Progenitor cell of endocrine pancreas (in vitro differentiated cells): ENCODE measurements at places on chromosomes 2 and 18.
A peak's percentile ranks its signal among the peaks of the same experiment; 100 is the strongest.

GRCh38 chr2:55842046-55842445 lies 81.5 kb downstream of the EFEMP1 start:
- no peak for DNase-seq

- DNase-seq = no peak
Measured at GRCh38 chr2:171894612-171894947, 536 bp upstream of the SLC25A12 start.

DNA sequence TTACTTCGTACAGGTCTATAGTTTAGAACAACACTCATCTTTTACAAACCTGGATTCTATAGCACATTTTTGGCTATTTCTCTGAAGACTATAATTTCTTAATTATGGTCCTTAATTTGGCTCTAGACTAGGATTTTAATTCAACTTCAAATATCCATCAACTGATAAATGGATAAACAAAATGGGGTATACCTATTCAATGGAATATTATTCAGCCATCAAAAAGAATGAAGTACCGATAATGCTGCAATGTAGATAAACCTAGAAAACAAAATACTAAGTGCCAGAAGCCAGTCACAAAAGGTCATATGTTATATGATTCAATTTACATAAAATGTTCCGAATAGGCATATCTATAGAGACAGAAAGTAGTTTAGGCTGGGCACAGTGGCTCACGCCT lies 15.2 kb upstream of the RIF1 start:
- no peak for DNase-seq

DNA sequence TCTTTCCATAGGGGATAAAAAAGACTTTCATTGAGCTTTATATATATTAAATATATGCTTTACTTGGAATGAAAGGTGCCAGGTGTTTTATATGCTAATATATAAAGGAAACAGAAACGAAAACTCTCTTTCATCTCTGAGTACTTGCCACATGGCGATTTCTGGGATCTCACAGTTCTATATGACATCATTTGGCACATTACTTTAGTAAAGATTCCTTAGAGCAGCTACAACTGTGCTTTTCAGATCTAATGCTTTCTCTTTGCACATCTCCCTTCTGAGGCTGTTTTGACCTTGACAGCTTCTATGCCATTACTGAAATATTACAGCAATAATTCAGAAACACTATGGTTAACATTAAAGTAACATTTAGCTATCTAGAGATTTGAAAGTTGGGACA lies 1082.9 kb upstream of the CDH2 start:
- no peak for DNase-seq

DNA sequence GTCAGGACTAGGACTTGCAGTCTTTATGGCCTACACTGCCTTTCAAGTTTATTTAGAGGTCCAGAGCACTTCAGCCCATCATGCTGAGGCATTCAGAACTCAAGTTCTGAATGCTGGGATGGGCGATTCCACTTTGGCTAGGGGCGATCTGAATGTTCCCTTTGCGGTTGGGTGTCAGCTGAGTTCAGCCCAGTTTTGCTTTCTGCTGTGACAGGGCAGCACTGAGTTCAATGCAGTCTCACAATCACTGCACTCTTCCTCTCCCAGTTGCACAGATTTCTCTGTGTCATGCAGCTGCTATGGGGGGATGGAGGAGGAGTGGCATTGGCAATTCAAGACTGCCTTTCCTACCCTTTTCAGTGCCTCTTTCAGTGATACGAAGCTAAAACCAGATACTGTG lies 1232.0 kb upstream of the FAM98A start:
- no peak for DNase-seq

DNA sequence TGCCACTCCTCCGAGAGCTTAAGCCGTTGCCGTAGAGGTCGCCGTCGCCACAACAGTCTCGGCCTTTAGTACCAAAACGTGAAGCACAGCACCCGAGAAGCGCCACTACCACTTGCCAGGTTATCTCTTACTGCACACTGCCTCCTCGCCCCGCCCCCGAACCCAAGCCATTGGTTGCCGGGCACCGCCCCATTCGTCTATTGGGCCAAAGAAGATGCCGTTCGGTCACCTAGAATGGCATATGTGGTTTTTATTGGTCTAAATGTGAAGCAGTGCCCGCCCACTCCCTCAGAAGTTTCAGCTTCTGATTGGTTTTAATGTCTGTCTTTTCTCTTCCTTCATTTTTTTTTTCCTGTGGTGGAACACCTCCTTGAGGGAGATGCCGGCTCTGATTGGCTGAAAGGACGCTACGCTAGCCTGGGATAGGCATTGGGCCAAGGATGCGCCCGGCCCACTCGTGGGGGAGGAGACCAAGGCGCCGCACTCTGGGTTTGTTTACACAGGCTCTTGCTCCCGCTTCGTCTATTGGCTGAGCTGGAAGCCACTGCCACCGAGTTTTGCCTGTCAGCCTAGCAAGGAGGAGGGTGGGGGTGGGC lies at the start of gene PAIP2B:
PAIP2B (minus strand) TSS at position 139 of the 596 bp plus-strand sequence. CDS start 24,514 bp downstream, outside the sequence.
- DNase-seq = peak; percentile 95

DNA sequence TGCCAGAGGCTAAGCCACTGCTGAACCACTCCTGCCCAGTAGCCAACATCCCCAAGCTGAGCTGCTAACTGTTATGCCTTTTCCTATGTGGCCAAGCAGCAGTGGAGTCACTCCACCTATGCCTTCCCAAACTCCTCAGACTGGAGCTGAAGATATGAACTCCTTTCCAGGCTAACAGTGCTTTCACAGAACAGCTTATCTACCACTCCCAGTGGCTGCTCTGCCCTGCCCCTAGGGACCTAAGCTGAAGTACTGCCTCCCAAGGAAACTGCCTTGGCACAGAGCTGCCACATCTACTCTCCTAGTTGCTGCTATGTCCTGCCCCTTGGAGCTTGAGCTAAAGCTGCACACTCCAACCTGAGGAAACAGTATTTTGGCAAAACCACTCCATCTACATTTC lies 275.9 kb downstream of the RBM43 start:
- no peak for DNase-seq

DNA sequence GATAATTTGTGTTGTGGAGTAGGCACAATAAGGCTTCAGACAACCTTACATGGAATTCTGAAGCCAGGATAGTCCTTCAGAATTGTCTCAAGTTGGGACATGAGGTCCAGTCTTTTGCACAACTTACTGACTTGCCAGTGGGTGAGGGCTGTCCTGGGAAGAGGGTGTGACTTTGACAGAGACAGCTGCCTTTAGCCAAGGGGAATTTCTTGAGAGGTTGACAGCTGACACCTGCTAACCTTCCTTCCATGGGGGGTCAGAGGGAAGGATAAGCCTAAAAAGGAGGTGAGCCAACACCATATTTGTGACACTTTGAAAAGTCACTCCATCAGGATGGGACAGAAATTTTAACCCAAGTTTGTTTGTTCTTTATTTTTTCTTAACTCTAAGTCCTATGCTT lies 907.8 kb upstream of the CRIM1 start:
- no peak for DNase-seq

GRCh38 chr18:22186484-22186971 lies 17.1 kb downstream of the GATA6 start:
- no peak for DNase-seq

DNA sequence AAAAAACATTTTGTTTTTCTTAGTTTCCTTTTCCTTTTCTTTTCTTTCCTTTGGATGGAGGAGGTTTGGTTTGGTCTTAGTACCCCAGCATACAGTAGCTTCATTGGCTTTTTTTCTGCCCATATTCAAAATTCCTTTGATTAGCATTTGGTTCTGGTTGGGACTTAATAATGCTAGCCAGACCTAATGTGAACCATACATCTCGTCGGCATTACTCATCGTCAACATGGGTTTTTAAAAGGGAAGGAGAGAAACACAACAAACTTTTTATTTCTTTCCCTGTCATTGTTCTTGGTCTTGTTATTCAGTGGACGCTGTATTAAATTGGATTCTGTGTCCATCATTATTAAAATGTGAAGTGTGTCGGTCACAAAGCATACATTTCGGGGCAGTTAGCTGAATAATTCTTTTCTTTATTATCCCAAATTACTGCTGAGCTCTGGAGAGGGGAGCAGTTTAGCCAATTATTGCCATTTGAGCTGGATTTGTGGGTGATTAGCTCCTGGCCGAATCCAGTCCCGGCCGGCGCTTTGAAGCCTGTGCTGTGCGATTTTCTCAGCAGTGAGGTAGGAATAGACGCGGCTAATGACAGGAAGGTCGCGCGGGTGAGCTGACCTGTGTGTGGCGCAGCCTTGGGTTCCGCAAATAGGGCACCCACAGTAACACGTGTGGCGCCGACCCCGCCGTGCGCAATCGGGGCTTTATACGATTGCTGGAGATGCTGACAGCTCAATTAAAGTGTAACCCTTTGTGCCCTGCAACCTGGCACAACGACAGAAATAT lies 303.3 kb downstream of the GBX2 start:
- DNase-seq = no peak

- DNase-seq = no peak
Measured at GRCh38 chr2:197010200-197011020, 83.9 kb upstream of the PGAP1 start.

- DNase-seq = no peak
Measured at GRCh38 chr2:190578158-190579057, 43.9 kb upstream of the NEMP2 start.

DNA sequence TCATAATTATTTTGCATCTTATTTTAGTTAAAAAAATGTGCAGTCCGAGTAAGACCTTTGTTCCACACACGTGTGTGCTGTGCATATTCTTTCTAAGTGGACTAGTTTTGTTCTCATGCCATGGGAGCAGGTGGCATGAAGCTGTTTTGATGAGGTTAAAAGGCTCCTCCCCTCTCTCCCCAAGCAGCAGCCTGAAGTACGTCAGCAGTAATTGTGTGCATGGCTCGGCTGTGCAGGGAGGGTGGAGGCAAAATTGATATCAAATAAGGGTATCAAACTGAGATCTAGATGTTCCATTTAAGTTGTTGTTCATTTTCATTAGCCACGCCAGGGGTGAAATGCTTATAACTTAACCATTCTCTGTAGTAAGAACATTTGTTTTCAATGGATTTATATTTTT lies at the start of gene NYAP2:
NYAP2 (plus strand) TSS at position 207 of the 400 bp plus-strand sequence. CDS start 9,171 bp downstream, outside the sequence.
- no peak for DNase-seq

DNA sequence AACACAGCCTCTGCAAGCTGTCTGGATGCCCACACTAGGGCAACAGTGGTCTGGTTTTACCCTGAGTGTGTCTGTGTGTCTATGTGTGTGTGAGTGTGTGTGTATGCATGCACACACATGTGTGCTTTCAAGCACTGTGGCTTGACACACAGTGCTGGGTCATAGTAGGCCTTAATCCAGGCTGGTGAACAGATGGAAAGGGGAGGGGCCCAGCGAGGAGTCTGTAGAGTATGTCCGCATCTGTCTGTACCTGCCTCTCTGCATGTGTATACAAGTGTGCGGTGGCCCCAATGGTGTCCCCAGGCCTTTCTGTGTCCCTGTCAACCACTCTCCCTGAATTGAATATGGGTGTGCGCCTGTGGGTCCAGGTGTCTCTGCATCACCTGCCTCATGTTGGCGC lies 9.3 kb upstream of the KCNIP3 start:
- DNase-seq = no peak

DNA sequence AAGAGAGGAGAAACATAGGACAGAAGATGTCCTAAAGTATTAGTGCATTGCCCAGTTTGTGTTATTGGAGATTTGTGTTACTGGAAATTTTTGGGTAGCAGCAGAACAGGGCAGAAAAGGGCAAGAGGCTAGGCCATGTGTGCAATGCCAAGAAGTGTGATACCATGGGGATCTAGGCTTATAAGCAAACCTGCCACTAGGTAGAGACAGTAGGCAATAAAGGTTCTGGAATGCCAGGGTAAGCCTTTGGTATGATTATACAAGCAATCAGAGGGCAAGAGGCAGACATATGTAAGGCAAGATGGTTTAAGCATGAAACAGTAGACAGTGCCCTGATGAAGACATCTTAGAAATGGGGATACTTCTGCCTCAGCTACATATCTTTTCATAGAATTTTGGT lies 12.3 kb upstream of the CERS6 start:
- no peak for DNase-seq

- DNase-seq = no peak
Measured at GRCh38 chr2:77721593-77721992, 199.4 kb upstream of the LRRTM4 start.

DNA sequence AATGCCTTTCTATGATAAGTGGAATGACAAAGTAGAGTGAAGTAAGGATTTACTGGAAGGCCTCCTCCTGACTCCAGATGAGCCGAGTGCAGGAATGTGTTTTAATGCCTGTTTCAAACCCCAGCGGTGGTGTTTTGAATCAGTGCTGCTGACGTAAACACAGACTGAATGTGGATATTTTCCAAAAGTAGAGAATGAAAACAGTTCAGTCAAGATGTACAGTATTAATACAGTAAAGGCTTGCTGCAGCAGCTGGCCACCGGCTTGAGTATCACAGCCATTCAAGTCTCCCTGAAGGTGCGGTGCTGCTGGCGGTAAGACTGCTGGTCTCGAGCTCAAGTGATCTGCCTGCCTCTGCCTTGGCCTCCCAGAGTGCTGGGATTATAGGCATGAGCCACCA lies 46.7 kb downstream of the ARHGAP28 start:
- no peak for DNase-seq

DNA sequence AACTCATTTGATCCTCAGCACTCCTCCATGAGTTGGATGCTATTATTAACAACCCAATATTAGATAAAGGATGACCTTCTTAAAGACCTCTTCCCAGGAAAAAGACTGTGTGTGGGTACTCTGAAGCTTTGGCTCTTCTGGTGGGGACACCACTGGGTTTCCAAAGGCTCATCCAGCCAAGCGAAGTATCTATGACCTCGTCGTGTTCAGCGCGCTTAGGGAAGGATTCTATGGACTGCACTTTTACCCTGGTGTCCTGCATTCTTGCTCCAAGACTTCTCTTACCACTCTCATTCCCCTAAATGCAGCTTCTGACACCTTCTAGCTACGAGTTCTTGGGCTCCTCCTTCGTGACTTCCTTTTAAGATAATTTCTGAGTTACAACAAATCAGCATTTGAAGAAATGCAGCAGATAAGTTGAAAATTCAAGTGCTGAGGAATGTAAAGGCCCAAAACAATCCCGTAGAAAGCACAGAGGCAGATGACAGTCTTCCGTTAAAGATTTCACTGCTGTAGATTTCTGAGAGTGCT lies 673 bp upstream of the HNMT start:
- no peak for DNase-seq

DNA sequence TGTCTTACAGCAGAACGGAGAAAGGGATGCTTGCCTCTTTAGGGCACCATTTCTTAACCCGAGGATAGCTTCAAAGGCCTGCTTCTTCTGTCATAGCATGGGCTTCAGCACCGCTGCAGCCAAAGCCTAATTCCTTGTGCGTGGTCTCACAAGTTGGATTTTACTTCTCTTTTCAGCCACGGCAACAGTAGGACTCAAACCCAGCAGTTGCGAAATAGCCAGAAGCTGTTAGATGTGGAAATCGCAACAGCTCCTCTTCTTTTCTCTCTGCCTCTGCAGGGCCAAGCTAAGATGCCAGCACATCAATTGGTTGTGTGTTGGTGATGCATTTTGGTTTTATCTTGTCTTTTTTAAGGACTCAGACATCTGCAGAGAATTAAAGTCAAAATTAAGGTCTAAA lies 3.1 kb downstream of the NRXN1 start:
- DNase-seq = no peak

- no peak for DNase-seq
Measured at GRCh38 chr2:161068670-161069069, 91.6 kb upstream of the TANK start.

DNA sequence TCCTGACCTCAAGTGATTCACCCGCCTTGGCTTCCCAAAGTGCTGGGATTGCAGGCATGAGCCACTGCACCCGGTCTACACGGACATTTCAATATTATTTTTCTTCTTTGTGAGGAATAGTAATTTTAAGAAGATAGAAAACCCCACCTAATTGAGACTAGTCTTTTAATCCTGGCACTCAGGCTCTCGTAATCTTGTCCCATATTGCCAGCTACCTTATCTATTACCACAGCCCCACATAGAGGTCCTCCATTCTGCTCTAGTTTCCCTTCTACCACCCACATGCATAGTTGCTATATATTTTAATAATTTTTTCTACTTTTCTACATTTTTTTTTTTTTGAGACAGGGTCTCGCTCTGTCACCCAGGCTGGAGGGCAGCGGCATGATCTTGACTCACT lies 9.5 kb upstream of the USP14 start:
- no peak for DNase-seq
